ENCODE measurements at places on chromosomes 2 and 18. TPM values are rescaled to one million over a fixed set of nuclear protein-coding genes. Genes with fewer than 3 reads are reported as not detected.

GRCh38 chr2:116917196-116917595 lies 897.3 kb upstream of the DDX18 start:
- DNase-seq = no peak

CD8B2 gene
- polyA plus RNA-seq = 0.40 TPM

RRM2 gene
- polyA plus RNA-seq = 59.6 TPM

ARHGEF4 gene
- 7.5 TPM for polyA plus RNA-seq

DNA sequence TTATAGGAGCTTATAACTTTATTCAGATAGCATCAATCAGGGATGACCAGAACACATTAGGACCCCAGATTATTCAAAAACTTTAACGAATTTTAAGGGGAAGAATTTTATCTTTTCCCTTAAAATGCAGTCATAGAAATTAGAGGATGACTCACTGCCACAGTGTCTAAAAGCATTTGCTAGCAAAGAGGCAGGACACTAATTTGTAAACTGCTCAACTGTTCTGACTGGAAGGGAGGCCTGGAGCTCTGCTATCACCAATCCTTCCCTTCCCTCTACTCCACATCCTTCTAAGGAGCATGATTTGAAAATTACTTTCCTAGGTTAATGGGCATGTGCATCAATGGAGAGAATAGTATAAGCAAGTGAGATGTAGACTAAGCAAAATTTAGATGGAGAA lies 40.5 kb downstream of the PREPL start:
- no peak for DNase-seq

DNA sequence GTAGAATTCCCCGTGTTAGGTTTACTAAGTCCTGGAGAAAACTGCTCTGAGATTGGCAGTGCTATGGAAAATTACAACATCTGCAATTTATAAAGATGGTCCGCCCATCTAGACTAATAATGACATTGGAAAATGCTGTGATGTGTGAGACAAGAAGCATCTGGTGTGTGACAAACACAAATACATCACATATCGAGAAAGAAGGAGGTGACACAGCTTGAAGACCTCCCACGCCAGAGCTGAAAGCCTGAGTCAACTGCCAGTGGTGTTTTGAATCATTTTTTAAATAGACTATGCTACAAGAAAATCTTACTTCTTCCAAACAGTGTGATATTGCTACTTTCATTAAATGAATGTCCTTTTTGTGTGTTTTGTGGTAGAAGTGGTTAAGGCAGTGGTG lies 8.6 kb upstream of the ANO7 start:
- DNase-seq = no peak

DNA sequence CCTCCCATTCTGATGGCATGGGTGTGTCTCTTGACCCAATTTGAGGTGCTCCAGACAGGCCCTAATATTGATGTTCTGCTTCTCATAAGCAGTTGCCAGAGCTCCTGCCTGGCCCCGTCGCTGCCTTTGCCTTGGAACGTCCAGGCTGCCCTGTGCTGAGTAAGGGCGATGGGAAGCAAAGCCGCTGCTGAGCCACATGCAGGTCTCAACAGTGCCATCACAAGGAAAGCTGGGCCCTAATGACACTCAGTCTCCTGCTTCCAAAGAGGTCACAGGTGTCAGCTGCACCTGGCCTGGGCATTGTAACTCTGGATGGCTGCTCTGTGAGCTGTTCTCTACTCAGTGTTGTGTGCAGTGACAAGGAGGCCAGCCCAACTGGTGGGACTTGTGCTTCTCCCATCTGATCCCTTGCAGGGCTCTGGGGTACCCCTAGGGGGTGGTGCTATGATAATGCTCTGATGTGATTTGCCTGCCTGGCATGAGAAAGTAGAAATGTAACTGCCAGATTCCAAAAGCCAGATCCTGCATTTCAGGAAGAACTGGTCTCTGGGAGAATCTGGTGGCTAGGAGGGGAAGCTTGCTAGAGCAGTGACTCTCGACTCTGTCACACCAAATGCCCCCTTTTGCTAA lies 8.7 kb downstream of the TTC39C start:
- DNase-seq = no peak

Data from left renal pelvis (tissue), 4 donors.